ENCODE measurements at places on chromosomes 6 and 20.

GRCh38 chr6:56507517-56507916 is 135.2 kb downstream of the DST start:
- no peak for DNase-seq

DNA sequence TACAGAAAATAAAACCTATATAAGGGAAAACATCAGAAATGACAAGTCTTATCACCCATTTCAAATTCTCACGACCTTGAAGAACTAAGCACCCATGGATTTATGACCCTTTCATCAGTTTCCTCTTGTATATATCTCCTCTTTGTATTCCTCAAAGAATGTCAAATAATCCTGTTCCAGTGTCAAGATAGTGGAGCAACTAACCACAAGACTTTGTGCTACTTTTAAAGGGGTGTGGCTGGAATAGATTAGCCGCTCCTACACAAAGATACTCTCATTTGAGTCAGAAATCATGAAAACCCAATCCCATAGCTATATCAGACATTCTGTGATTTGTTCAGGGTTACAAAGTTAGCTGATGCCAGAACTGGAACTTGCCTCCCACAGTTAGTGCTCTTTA is 6.6 kb downstream of the REPS1 start:
- DNase-seq: no peak

- DNase-seq: no peak
Observed at GRCh38 chr20:15511551-15511950, 1061.7 kb downstream of the KIF16B start.

GRCh38 chr20:37383229-37383989 is 37.5 kb downstream of the SRC start:
- no peak for DNase-seq

DNA sequence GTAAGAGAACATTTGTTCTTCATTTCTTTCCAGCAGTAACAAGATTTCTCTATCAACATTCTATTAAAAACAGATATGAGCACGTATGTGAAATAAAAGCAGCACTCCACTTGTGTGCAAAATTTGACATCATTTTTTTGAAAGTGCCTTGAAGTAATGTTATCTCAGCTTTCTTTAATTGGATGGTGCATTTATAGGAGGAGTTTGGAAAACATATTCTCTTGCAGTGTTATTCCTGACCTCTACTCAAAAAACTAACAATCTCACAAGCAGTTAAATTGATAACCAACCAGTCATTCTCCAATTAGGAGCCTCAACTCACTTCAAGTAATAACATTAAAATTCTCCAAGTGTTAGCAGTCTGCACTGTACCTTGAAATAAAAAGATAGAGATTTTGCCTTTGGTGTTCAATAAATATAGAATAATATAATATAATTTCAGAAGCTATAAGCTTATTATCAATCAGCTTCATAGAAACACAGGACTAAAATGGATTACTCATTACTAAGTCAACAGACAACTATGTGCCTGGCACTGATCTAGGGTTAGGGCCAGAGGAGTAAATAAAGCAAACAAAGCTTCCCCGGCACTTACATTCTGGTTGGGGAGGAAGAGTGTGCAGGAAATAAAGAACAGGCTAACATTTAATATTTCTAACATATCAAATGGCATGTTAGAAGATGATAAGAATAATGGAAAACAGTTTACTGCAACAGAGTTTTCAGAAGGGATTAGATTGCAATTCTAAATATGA is 149.0 kb upstream of the SGK1 start:
- no peak for DNase-seq

DNA sequence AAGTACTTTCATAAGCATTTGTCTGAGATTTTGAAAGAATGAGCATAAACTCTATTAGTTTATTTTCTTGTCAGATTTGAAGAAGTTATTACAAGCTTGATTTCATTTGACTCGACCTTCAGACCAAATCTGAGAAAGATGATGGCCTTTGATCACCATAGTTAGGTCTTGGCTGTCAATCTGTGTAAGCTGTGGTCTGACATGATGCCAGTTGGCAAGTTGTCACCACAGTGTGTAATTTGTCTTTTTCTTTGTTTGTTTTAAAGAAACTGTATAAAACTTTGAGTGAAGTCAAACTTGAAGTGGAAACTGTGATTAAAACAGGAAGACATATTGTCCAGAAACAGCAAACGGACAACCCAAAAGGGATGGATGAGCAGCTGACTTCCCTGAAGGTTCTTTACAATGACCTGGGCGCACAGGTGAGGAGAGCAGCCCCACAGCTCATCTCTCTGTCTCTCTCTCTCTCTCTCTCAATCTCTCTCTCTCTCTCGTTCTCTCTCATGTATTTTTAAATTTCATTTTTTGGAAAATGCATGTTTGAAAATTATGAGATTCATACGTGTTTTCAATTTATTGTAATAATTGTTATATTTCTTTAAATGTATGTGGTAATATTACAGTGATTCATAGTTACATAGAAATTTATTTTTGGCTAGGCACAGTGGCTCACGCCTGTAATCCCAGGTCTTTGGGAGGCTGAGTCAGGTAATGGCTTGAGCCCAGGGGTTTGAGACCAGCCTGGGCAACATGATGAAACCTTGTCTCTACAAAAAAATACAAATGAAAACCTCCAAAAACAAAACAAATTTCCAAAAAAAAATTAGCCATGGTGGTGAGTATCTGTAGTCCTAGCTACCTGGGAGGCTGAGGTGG is 208.1 kb downstream of the UTRN start:
- DNase-seq: no peak

- no peak for DNase-seq
Observed at GRCh38 chr6:25524542-25524941, 127.5 kb upstream of the SCGN start.

DNA sequence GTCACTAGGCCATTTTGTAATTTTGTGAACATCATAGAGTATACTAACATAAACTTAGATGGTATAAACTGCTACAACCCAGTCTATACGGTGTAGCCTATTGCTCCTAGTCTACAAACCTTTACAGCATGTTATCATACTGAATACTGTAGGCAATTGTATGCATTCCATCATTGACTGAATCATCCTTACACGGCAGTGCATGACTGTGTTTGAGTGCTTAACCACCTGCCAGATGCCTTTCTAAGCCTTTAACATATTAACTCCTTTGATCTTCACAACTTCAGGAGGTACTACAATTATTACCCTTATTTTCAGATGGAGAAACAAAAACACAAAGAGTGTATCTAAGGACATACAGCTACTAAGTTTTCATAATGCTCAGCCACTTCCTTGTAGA is 14.0 kb downstream of the DPPA5 start:
- DNase-seq: no peak
